Suppressor macrophage (primary cell): ENCODE measurements at places on chromosomes 5 and 9.

- peak; percentile 7 for DNase-seq
Observed at GRCh38 chr5:154273963-154274827, 83.7 kb downstream of the GALNT10 start.

DNA sequence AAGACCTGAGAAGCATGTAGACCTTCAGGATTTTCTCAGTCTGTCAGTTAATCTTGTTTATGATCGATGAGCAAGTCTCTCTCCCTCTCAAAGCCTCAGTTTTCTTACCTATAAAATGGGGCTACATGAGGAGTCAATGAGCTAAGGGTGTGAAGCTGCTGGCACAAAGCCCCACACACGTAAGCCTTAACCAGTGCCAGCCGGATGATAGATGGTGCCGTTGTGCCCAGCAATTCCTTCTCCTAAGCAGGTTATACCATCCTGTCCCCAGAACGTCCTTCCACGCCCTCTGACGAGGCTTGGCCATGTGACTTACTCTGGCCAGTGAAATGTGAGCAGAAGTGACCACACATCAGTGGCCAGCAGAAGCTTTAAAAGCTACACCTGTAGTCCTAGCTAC is 179.0 kb downstream of the C9orf50 start:
- no peak for DNase-seq

- no peak for DNase-seq
Observed at GRCh38 chr5:74376187-74376586, 264.3 kb downstream of the ENC1 start.

DNA sequence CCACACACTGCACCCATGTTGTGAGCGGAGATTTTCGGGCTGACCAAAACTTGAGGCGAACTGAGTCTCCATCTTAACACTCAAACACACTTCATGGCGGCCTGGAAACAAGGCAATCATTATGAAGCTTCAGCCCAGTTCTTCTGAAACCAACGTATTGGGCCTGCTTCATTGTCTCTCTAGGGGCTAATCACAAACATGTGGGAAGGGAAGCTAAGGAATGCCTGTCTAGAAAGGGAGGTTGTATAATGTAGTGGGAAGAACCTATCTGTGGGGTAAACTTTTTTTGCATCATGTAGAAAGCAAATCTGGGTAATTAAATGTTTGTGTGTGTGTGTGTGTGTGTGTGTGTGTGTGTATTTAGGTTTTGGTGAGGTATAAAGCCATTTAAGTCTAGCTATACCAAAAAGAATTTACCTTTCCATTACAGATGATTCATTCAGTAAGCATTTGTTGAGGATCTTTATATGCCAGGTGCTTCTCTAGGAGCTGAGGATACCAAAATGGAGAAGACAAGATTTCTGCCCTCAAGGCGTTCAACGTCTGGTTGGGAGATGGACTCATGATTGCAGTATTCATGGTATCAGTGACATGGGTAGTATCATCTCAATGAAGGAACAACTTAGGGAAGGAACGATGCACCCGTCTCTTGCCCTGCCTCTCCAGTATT is 29.4 kb downstream of the SLC1A3 start:
- DNase-seq = no peak

DNA sequence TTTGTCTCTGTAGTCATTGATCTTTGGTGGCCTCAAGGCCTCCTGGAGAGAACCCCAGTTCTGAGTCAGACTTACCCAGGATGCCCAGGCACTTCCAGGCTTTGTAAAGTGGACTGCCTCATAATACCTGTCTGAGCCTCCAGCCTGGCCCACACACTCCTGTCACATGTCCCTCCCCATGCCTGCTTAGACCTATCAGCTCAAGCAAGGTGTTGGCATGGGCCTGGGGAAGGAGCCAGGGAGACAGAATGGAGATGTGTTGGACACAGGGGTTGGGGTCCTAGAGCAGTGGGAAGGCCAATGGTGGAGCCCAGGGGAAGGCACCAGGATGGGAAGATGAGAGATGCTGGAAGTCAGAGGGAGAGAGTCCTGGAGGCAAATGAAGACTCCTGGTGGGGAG is 136.2 kb downstream of the CFAP90 start:
- DNase-seq = no peak

DNA sequence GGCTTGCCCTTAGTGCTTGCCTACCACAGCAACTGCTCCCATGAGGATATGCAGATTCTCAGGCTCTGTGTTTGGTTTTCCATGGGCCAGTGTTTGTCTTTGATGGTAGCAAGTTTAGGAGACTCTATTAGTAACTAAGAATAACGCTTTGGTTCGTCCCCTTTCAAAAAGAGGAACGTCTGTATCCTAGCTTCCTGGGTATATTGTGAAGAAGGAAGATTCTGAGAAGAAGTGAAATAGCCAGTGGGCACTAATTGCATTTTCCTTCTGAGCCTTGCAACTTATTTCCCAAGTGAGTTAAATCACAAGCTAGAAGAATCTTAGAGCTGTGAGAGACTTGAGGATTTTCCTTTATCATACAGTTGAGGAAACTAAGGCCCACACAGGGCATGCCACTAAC is 376.8 kb downstream of the PIK3R1 start:
- peak; percentile 12 for DNase-seq

DNA sequence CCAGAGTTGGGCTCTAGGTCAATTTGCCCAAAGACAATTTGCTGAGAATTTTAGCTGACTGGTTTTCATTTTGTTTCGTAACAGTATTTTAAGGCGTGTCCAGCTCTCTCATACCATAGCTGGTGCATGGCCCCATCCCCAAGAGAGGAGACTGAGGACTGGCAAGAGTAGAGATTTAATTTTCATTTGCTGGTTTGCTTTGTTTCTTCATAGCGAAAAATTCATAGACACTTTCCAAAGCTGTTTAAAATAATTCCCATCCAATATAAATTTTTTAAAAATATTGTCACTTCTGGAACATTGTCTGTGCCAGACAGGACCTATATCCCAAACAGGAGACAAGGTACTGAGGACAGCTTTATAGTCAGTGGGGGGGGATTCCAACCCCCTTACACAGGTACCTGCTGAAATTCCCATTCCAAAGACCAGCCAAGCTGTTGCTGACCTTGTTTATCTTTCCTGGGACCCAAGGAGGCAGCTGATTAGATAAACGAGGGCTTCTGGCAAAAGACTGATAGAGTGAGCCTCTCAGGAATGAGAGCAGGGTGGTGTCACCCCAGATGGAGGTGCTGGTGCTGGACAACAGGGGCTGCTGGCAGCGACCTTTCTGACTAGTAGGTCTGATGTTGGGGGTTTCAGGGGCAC is 6.8 kb upstream of the ANGPTL2 start:
- DNase-seq = no peak

DNA sequence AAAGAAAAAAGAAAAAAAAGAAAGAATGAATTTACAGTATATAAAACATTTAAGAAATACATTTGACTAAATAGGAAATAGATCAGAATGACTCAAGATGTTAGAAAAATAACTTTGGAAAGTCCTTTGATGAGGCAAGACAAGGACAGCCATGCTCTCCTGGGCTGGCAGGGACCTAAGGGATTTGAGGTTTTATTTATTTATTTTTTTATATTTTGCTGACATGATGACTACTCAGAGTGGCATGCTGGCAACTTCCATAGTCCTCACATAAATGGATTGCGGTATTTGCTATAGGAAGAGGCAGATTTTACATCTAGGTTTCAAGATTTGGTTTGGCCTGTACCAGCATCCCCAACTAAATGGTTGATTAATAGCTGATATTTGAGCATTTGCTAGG is 17.7 kb downstream of the SLC28A3 start:
- no peak for DNase-seq

DNA sequence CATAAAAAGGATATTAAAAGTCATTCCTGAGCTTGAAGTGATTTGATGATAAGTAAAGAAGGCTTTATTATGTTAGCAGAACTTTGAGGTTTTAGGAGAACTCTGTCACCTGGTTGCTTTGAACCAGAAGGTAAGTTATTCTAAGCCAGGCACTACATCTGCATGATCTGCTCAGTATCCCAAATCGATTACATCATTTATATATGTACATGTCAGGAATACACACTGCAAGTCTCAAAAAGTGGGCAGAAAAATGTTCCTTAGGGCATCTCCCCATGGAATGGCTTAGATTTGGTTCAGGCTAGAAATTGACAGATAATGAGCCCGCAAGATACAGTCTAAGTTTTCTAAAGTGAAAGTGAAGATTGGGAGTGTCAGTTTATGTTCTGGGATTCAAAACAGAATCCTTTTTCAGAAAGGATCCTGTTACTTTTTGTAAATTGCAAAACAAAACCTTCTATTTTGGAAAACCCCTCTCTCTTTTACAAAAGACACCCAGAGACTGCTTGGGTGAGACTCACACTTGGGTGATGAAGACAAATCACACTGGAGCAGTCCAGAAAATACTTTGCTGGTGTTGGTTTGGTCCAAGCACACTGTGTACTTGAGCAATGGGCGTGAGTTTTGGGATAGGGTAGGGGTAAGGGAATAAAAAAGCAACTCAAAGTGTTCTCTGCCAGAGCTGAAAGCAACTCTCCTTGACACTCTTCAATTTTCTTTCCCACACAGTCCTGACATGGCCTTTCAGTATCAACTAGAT is 114.5 kb downstream of the FOXD1 start:
- no peak for DNase-seq

- DNase-seq = no peak
Observed at GRCh38 chr5:61974680-61975079, 331.3 kb upstream of the KIF2A start.

DNA sequence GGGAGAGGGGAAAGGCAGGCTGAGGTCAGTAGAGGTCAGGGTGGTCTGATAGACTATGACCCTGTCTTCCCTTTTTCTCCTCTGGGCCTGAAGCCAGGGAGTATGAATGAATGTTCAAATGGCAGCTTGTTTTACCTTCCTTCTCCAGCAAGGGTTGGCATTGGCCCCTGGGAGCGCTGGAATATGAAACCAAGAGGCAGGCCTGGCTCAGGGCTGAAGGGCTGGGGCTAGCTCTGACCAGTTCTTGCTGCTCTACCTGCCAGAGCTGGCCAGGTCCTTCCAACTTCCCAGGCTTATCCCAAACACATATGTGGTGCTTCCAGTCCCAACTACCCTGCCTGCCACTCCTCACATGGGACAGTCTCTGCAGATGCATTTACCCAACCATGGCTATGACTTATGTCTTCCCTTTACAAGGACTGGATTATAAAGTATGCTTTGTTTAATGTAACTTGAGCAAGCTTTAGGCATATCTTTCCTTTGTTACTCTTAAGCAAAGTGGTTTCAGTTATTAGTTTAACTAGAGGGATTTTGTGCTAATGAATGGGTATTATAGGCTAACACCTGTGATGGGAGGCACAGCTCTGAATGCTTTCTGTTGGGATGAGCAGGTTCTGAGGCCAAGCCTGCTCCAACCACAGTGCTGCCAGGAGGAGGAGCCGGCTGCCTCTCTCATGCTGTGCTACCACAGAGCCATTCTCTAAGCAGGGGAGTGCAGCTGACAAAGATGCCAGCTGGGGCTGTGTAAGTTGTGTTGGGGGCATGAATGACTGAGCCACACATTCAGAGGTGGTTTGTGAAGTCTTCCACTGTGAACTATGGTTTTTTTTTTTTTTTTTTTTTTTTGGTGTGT is 6.1 kb downstream of the CCNI2 start:
- DNase-seq = no peak

GRCh38 chr5:91384671-91385430 is 1.7 kb upstream of the ARRDC3 start:
- peak; percentile 89 for DNase-seq

DNA sequence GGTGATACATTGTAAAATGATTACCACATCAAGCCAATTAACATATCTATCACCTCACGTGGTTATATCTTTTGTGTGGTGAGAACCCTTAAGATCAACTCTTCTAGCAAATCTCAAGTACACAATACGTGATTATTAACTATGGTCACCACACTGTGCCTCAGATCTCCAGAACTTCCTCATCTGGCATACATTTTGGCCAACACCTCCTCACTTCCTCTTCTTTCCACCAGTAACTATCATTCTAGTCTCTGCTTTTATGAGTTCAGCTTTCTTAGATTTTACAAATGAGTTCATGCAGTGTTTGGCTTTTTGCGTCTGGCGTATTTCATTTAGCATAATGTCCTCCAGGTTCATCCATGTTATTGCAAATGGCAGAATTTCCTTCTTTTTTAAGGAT is 35.8 kb downstream of the PRKACG start:
- DNase-seq = peak; percentile 69

GRCh38 chr5:112064956-112065355 is 308.0 kb upstream of the NREP start:
- DNase-seq = no peak
